ENCODE measurements at places on chromosomes 6 and 20.

GRCh38 chr6:92485487-92485886 lies 933.9 kb downstream of the EPHA7 start:
- no peak for DNase-seq

DNA sequence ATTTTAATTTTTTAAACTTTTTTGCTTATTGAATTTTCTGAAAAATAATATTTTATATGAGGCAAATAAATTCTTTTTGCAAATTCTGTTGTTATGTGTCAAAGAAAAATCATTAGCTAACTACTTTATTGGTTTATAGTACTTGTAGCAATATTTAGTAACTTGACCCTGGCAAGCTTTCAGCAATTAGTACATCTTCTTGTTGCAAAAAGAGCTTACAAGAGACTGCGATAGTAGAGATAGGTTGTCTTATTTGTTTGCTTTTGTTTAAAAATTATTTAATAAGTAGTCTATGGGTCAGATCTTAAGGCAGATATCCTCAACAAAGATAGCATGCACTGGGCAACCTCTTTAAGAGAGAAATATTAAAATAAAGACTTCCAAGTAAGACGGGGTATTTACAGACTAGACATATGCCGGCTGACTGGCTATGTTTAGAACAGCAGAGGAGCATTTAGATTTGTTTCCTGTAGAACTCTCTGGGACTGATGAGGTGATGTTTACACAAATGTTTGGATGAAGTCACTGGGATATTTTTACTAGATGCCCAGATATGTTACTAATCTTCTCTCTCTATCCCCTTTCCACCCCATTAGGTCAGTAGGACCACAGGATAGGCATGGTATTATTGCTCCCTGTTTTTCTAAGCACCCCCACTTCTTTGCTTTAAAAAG lies 25.0 kb downstream of the VGLL2 start:
- DNase-seq = no peak

DNA sequence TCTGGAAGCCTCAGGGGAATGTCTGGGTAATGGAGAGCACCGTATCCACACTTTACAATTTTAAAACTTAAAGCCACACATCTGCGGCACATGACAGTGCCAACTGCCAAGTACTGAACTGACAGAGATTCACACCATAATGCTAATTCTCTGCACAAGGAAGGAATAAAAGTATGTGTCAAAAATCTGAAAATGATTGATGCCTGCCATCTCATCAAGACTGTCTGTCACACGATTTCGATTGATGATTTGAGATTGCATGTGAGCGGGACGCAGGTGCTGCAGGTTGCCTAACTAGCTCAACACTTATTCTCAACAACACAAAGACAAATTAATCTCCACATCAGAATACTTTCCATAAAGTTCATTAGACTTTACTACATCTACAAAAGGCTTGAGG lies 391.2 kb downstream of the PRKN start:
- no peak for DNase-seq

DNA sequence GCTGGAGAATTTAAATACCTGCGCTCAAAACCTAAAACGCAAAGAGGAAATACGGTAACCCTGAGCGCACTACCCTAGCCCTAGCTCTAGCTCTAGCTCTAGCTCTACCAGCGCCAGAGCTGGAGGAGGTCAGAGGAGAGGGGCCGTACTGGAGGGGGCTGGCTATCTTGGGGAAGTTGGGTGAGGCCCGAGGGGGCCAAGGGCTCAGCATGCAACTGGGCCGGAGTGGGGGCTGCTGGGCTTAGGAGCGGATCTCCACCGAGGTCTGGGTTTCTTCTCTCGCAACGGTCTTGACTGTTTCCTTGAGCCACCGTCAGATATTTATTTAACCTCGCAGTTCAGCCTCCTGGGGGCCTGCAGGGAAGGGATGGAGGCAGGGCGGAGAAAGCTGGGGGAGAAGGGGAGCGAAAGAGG lies 91.0 kb downstream of the NCR2 start:
- DNase-seq = no peak

DNA sequence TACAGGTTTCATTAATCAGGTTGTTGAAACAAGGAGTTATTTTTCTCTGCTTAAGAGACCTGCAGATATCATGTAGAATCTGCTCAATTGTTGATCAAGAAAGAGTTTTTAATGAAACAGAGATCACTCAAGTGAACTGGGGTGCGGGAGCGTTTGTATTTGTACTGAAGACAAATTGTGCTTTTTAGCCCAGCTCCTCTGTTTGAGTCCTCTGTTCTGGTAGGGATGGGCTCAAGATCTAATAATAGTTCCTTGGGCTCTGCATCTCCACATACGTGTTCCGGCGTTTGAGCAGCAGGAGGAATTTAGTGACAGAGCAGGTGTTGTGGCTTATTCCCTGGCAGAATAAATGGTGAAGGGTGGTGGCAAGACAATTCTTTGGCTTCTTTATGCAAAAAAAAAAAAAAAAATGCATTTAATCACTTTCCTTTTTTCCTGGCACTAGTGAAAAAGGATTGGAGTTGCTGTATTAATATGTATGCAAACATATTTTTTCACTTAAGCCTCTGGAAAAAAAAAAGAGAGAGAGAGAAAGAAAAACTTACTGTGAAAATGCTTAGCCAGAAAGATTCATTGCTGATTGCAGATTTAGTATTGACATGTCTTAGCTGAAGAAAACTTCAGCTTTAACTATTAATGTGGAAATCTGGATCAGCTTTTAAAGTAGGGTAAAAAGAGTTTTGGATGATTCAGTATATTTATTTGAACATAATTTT lies 4.0 kb downstream of the CITED2 start:
- DNase-seq = peak; percentile 64

- no peak for DNase-seq
These were observed 216.3 kb downstream of the ADGRG6 start for GRCh38 chr6:142518126-142518525.

GRCh38 chr6:435441-436307 lies 44.1 kb downstream of the IRF4 start:
- no peak for DNase-seq

Data from skeletal muscle cell (primary cell).